HAP-1 (cell line): ENCODE measurements at places on chromosomes 6 and 20.

DNA sequence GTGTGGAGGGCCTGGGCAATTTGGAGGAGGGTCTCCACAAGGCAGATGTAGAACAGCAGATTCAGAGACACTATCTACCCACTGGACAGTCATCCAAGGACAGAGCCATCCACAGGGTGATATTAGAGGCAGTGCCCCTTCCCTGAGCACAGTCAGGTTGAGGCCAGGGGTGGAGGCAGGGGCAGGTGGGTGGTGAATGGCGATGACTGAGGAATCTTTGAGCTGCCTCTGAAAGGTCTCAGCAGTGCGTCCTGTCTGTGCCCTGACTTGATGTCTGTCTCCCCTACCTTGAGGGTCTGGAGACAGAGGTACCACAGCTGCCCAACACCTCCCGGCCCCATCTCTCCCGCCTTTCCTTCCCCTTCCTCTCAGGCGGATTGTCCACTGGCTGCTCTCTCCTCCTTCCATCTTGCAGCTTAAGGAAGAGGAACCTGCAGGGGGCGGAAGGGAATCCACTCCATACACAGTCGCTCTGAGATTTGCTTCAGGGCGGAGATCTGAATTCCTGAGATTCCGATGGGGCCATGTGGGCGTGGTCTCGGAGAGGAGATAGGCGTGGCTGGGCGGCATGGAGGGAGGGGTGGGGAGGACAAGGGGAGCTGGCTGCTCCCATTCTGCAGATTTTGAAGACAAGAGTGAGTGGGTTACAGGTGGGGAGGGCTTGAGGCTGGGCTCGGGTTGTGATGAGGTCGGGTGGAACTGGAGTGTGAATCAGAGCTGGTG is 1.7 kb downstream of the MUCL3 start:
- peak; percentile 96 for DNase-seq

- DNase-seq = peak; percentile 27
Observed at GRCh38 chr6:39377539-39377950, 55.0 kb upstream of the KCNK16 start.

DNA sequence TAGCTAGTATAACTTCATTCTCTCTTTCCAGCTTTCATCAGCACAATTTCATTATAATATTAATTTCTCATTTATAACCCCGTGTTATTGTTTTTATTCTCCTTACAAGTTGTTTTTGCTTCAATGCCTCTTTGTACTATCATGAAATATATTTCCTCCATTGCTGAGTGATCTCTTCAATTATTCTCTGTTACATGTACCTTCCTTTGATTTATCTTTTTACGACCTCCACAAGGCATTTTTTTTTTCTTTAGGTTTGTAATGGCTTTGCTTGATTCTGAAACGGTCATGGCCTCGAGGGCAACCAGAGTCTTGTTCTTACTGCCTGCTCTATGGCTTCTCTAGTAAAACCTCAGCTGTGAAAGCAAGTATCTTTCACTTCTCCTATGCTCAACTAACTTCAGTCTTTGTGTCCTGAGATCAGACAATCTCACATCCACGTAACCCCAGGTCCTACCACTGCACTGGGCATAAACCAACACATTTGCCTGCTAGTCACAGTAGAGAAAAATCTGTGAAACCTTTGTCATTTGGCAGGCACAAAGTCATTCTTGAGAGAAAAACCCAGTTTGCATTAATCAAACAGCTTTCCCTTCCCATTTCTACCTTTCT is 119.9 kb downstream of the UST start:
- DNase-seq = no peak

DNA sequence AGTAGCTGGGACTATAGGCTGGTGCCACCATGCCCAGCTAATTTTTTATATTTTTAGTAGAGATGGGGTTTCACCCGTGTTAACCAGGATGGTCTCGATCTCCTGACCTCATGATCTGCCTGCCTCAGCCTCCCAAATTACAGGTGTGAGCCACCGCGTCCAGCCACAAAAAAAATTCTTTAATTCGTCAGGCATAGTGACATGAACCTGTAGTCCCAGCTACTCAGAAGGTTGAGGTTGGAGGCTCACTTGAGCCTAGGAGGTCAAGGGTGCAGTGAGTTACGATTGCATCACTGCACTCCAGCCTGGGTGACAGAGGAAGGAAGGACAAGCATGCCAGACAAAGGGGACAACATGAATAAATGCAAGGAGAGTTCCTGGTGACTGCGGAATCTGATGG is 19.5 kb upstream of the ASXL1 start:
- no peak for DNase-seq
